ENCODE measurements at places on chromosomes 4 and X.
A peak's percentile ranks its signal among the peaks of the same experiment; 100 is the strongest.

DNA sequence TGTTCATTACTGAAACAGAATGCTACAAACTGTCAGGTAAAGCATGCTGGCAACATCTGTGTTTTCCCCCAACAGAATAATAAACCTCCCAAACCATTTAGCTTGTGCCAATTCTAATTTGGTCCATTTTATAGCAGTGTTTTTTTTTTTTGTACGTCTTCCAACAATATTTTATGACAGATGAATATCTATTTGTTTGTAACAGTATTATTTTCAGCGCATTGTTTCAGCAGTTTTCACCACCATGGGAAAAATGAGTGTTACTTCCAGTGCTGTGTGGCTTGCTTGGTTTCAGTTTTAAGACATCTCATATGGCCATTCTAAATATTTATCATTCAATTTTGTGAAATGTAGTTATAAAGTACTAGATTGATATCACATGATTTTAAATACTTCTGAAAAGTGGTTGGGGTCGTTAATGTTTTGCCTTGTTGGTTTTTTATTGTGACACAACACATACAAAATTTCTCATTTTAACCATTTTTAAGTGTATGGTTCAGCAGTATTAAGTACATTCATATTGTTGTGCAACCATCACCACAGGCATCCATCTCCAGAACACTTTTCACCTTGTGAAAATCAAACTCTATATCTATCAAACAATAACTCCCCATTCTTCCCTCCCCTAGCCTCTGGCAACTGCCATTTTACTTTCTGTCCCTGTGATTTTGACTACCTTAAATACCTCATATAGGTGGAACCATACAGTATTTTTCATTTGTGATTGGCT lies 25.6 kb upstream of the TBC1D19 start:
- no peak for DNase-seq

GRCh38 chrX:153724252-153725038 lies at the start of the genes ABCD1 and BCAP31:
ABCD1 (plus strand) TSS chrX:153724856; CDS start chrX:153725267, 411 bp downstream.
BCAP31 (minus strand) TSS chrX:153724387; CDS start chrX:153723244, 1,143 bp downstream.
- peak; percentile 88 for DNase-seq

- DNase-seq: no peak
Observed at GRCh38 chr4:53967986-53968385, 96.4 kb downstream of the CHIC2 start.

DNA sequence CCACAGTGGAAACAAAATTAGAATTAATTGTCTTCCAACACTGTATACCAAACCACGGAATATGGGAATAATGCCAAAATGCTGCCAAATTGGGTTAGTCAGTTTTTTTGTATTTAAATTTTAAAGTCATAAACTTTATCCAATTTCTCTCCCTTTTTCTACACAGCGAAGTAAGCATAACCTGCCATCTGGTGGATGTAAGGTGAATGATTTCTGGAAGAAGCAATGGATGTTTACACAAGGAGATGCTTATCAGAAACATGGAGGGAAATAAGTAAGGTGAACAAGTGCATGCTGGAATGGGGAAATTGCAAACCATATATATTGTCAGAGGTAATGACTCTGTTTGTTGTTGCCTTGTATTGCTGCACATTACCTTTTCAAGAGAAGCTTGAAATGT lies 691.9 kb downstream of the TECRL start:
- DNase-seq: no peak

GRCh38 chr4:54065282-54066087 lies 1.1 kb upstream of the CHIC2 start:
- DNase-seq: no peak

- DNase-seq: no peak
Observed at GRCh38 chr4:47530801-47531200, 45.7 kb downstream of the ATP10D start.

DNA sequence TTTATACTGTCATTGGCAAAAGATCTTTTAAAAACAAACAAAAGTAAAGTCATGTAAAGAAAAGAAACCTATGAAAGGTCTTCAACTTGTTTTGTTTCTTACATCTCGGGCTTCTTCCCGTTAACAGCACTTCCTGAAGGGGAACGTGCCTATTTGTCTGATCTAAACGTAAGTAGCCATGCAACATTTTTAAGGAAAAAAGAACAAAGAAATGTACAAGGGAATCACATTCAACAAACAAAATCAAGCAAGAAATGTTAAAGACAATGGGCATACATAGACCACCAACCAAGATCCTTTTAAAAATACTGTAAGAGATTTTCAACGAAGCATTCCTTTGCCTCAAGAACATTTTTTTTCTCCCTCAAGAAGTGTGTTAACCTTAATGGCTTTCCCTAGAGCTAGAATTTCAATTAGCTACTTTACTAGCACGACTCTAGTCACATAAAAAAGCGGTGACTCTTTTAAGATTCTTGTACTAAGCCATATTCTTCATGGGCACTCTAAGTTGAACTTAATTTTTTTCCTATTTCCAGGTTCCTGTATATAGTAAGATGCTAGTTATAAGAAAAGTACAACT lies 112.0 kb upstream of the TTC29 start:
- peak; percentile 1 for DNase-seq

DNA sequence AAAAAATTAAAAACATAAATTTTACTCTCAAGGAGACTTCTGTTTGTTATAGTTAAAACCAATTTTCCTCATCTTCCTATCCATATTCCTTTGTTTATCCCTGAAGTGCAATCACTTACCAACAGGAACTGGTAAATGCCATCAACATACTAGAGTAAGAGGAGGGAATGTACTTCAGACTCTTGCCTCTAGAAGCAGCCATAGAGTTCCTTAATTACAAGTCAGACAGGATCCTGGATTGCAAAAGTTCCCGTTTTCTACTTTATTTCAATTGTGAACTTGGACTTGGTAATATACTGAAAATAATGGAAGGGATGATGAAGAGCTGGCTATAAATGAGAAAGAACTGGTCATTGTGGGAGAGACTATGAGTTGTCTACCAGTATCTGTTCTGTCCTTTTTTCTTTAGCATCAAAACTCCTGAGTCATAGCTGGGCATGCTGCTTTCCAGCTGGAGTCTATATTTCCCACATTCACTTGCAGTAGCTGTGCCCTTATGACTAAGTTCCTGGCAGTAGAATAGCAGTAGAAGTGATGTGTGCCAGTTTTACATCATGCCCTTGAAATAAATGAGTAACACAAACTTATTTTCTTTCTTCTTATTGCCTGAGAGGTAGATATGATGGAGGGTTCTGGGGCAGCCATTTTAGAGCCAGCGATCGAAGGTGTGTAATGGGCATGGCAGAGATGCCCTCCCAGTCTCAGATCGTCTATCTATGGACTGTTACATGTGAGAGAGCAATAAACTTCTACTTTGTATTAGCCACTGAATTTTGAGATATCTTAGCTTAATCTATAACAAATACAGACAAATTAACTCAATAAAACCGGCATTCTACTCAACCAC lies 26.8 kb upstream of the SPARCL1 start:
- no peak for DNase-seq

- no peak for DNase-seq
Observed at GRCh38 chrX:153853180-153853901, 23.0 kb upstream of the PDZD4 start.

- no peak for DNase-seq
Observed at GRCh38 chr4:168634276-168634802, 137.5 kb downstream of the PALLD start.

- DNase-seq: no peak
Observed at GRCh38 chrX:141341341-141341740, 99.0 kb upstream of the SPANXC start.

DNA sequence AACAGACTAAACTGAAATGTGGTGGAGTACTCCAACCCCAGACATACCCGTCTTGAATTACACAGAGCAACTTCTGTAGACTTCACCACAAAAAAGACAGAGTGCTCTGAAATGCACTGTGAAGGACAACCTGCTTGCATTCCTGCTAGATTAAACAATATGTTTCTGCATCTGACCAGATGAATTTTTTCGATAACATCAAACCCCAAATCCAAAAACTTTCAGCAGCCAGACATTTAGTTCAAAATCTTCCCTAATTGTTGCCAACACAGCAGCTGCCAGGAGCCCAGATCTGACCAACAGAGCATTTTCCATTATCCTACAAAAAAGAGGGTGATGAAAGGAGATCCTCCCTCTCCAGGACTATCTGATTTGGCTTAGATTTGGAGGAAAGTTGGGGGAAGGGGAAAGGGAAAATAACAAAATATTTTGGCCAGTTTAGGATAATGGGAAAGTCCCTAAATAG lies 356.5 kb downstream of the PDGFC start:
- no peak for DNase-seq

- peak; percentile 22 for DNase-seq
Observed at GRCh38 chrX:10722851-10723250, 102.5 kb upstream of the MID1 start.

- no peak for DNase-seq
Observed at GRCh38 chrX:32788936-32789335, 422.4 kb downstream of the DMD start.

GRCh38 chr4:1195109-1195671 lies 22.8 kb upstream of the SPON2 start:
- DNase-seq: no peak

GRCh38 chr4:133865612-133866327 lies 335.8 kb downstream of the PABPC4L start:
- no peak for DNase-seq

DNA sequence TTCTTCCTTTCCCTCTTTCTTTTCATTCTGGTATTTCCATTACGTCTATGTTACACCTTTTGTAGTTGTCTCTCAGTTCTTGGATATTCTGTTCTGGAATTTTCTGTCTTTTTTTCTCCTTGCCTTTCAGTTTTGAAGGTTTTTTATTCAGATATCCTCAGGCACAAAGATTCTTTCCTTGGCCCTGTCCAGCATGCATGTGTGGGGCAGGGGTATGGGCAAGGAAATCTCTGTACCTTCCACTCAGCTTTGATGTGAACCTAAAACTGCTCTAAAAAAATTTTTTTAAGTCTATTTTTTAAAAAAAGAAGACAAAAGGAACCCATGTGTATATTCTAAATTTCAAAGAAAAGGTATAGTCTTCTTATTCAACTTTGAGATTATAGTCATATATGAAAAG lies 180.5 kb downstream of the SOWAHB start:
- DNase-seq: no peak

DNA sequence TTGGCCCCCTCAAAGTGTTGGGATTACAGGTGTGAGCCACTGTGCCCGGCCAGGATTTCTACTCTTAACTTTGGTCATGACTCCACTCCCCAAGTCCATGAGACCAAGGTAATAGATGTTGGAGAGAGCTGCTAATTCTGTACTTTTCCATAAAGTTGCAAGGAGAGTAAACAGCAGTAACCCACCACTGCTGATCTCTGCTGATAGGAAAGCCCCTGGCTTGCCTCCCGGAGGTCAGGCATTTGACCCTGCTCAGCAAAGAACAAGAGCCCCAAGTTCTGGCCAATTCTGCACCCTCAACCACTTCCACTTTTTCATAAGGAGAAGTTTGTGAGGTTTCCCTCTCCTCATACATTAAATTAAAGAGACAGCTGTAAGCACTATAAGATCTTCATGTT lies 143.0 kb downstream of the RASL11B start:
- no peak for DNase-seq

DNA sequence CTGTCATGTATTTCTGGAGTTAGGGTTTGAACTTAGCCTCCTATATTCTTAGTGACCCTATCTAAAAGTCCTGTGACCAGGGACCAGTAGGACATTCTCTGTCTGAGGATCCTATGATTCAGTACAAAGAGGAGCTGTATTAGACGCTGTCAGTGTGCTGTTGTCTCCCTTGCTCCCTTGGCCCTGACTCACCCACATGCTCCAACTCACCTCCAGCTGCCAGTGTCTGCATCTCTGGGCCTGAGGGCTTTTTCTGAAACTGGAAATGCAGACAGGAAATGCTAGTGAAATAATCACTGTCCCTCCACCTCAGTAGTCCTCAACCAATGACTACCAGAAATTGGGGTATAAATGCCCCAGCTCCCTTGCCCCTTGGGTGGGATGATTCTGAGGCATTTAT lies 535.3 kb upstream of the RPS6KA3 start:
- DNase-seq: no peak

- DNase-seq: no peak
Observed at GRCh38 chrX:57044245-57044644, 48.9 kb upstream of the SPIN3 start.

GRCh38 chr4:120653804-120654573 lies 268.5 kb downstream of the PRDM5 start:
- no peak for DNase-seq

- no peak for DNase-seq
Observed at GRCh38 chrX:55340896-55341433, 76.2 kb upstream of the PAGE3 start.

- DNase-seq: no peak
Observed at GRCh38 chr4:84678976-84679744, 96.2 kb downstream of the CDS1 start.

DNA sequence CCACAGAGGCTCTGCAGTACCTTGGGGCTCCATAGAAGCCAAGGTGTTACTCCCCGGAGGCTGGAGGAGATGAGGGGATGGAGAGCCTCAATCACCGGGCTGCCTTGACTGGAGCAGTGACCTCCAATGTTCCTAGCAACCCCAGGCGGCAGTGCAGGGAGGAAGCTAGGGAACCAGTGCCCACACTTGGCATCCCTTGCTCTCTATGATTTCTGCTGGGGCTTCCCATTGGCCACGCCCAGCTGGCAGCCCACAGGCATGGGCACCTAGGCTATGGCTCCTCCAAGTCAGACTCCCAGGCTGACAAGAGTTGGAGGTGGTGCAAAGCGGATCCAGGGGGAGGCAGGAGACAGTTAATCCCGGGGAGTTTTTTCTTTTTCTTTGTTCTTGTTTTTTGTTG lies 229.7 kb downstream of the EVC2 start:
- no peak for DNase-seq

GRCh38 chrX:2559124-2559523 lies 58.3 kb upstream of the DHRSX start:
- DNase-seq: no peak

DNA sequence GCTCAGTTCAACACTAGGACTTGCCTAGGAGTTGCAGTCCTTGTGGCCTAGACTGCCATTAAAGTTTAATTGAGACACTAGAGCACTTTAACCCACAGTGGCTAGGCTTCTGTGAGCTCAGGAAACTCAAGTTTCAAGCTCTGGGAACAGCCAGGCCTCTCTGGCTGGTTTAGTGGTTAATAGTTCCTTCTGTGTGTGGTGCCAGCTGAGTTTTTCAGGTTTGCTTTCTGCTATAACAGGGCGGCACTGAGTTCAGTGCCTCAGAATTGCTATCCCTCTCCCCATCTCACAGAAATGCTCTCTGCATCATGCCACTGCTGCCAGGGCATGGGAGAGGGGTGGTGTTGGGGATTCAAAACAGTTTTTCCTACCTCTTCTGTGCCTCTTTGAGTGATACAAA lies 15.9 kb downstream of the MMAA start:
- no peak for DNase-seq
